NCI-H460 (cell line): ENCODE measurements at places on chromosomes 4 and X.

GRCh38 chr4:165826166-165826565 is 46.9 kb upstream of the TLL1 start:
- DNase-seq, result no peak

DNA sequence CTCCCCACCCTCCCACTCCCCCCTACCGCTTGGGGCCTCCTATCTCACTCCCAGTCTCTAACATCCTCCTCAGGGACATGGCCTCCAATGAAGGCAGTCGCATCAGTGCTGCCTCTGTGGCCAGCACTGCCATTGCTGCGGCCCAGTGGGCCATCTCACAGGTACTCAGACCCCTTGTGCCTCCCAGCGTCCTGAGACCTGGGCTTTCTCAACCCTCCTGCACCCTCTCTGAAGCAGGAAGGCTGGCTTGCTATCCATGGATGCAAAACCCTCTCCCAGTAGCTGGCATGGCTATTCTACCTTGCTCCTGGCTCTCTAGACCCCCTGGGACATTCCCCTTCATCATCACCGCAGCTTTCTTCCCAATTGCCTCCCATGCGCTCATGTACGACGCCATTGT is 13.3 kb upstream of the UBA1 start:
- no peak for DNase-seq

- no peak for DNase-seq
These were observed 558.2 kb upstream of the DIPK2B start for GRCh38 chrX:45758738-45759397.

DNA sequence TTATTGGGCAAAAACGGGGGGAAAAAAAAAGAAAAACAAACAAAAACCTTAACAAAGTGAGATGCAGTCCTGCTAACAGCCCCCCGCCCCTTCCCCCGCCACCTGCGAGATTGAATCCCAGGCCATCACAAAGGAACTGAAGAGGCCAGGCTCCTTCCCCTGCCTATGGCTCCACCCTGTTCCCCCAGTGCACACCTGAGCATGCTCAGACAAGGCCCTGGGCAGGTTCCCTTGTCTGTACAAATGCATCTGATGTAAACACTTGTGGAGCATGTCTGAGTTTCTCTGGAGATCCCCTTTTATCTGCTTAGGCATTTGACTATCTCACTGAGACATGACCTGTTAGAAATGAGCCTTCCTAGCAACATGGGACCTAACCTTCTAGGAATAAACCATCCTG is 983.7 kb upstream of the PABPC4L start:
- DNase-seq, result no peak

GRCh38 chr4:101264512-101264911 is 82.8 kb downstream of the PPP3CA start:
- no peak for DNase-seq

- DNase-seq, result no peak
These were observed 502.6 kb upstream of the HS3ST1 start for GRCh38 chr4:11931266-11931820.
